ENCODE measurements at places on chromosomes 6 and 20.

GRCh38 chr20:50379049-50379990 is 130.9 kb upstream of the PTPN1 start:
- DNase-seq: no peak

DNA sequence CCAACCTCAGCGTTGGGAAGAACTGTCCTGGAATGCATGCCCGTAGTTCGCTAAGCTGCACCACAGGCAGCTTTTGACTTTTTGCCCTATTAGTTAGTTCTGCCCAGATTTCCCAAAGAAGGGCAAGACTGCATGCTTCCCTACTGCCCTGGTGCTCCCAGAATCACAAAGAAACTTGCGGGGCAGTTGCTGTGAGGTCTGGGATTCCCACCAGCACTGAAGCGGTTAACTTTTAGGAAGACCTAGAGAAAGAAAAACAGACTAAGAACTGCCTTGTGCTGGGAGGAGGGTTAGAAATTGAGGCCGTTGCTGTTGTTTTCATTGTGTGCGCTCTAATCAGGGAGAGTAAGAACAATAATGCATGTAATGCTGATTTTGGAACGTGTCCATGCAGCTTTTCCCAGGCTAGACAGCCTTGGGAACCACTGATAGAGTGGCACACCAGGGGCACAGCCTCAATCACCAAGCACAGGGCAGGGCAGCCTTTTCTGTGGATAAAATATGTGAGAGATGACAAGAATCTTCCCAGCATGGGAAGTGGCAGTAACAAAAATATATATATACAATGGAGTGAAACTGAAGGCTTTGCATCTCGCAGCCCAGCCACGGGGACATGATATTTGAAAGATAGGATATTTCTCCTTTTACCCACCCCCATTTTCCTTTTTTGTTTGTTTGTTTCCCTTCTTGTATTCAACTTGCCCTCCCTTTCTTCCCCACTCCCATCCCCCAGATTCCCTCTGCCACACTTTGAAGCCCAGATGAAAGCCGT is 137.7 kb upstream of the HEY2 start:
- DNase-seq: no peak

GRCh38 chr6:159075506-159076228 is 30.9 kb upstream of the TAGAP start:
- no peak for DNase-seq

DNA sequence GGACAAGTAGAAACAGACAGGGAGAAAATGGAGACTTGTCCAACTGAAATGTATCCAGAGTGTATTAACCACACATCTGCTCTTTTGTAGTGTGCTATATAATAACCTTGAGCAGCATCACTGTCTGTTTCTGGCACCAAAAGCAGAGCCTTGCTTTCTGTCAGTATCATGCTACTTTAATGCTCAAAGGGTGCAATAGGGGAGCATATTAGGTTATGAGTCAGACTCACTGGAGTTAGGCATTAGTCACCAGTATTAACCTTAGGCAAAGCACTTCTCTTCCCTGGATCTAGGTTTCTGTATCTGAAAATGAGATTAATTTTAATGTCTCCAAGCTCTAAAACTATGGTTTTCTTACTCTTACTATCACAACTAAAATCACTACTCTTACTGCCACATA is 280.1 kb downstream of the TFAP2B start:
- DNase-seq: no peak

- DNase-seq: no peak
These were observed 16.2 kb downstream of the SUN5 start for GRCh38 chr20:32988008-32988407.

Data from stimulated activated naive CD8-positive, alpha-beta T cell treated with anti-CD3 and anti-CD28 coated beads, Interleukin-15, amount 100 ng/mL, for 72 hours (primary cell).